ENCODE measurements at places on chromosomes 1 and 21. TPM values are rescaled to one million over a fixed set of nuclear protein-coding genes. Genes with fewer than 3 reads are reported as not detected.

- DNase-seq = no peak
Observed at GRCh38 chr1:205772607-205773032, 2.7 kb downstream of the RAB29 start.

- DNase-seq = peak; percentile 11
Observed at GRCh38 chr1:116951200-116951935, 41.7 kb downstream of the PTGFRN start.

DNA sequence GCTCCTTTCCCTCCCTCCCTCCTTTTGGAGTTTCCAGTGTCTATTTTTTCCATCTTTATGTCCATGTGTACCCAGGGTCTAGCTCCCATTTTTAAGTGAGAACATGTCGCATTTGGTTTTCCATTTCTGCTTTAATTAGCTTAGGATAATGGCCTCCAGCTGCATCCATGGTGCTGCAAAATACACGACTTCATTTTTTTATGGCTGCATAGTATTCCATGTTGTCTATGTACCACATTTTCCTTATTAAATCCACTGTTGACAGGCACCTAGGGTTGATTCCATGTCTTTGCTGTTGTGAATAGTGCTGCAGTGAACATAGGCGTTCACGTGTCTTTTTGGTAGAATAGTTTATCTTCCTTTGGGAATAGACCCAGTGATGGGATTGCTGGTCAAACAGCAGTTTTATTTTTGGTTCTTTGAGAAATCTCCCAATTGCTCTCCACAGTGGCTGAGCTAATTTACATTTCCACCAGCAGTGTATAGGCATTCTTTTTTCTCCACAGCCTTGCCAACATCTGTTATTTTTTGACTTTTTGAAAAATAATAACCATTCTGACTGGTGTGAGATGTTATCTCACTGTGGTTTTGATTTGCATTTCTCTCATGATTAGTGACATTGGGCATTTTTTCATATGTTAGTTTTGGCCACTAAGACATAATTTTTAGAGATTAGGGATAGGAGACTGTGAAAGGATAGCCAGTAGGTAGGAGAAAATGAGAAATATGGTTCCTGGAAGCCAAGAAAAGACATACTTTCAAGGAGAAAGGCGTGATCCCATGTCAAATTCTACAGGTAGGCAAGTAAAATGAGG, 50.4 kb downstream of the ADAMTS1 start:
- peak; percentile 60 for DNase-seq

- no peak for DNase-seq
Observed at GRCh38 chr1:145994391-145995120, 1.8 kb downstream of the TXNIP start.

- DNase-seq = no peak
Observed at GRCh38 chr1:174719194-174719593, 271.4 kb downstream of the GPR52 start.

DNA sequence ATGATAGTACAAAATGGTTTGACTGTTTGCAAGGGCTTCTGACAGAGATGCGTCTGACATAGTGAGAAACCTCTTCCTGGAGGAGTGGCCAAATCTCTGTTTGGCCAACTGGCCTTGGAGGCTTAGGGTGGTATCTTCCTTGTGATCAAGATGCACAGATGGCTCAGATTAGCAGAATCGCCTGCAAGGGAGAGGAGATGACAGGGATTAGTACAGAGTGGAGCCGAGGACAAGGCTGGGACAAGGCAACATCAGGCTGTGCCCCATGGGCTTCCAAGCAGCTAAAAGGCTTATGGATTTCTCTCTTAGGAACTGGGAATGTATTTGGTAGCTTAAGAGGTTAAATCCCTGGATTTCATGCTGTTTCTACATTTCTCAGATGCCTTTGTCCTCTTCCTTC, 379.1 kb downstream of the SIPA1L2 start:
- DNase-seq = peak; percentile 47

- DNase-seq = no peak
Observed at GRCh38 chr1:15622712-15623373, 5.6 kb downstream of the DDI2 start.

DNA sequence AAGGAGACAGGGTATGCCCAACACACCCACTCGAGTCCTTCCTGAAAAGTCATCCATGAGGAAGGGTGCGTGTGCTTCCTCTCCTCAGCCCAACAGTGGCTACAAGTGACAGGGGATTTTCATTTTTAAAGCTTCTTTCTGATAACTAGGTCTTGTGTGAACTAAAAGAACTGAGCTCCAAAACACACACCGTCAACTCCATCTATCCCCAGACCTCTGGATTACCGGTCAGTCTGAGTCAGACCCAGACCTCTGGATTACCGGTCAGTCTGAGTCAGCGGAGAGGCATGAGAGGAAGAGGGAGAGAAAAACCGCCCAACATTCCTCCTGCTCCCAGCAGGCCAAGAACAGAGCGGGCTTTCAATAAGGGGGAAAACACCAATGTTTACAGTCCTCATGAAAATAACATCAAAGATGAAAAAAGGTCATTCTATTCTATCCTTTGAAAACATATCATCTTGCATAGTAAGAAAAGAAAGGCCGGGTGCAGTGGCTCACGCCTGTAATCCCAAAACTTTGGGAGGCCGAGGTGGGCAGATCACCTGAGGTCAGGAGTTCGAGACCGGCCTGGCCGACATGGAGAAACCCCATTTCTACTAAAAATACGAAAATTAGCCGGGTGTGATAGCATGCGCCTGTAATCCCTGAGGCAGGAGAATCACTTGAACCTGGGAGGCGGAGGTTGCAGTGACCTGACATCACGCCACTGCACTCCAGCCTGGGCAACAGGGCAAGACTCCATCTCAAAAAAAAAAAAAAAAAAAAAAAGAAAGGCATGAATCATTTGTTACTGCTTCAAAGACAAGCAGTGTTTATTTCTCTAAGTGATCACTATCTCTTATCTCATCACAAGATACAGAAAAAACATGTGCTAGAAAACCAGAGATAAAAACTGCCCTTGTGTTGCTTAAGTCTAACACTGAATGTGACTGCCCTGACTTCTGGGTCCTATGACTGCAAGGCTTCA, 3.4 kb downstream of the PTTG1IP start:
- peak; percentile 86 for DNase-seq

DNA sequence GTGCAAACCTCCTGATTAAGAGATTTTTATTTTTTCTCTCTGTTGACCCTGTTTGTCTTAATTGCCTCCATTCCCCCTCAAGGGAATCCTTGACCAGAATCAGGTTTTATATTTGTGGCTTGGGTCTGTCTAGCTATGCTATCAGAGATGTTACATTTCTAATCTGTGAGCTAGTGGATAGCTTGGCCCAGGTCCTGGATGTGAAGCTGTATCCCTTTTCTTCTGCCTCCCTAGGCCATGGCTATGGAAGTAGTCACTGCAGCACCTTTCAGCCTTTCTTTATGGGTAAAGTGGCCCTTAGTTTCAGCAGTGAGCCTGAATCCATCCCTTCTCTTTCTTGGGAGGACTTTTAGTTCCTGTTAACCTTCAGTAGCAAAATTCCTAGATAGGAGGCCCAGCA, 17.0 kb upstream of the ANGEL2 start:
- DNase-seq = no peak

DNA sequence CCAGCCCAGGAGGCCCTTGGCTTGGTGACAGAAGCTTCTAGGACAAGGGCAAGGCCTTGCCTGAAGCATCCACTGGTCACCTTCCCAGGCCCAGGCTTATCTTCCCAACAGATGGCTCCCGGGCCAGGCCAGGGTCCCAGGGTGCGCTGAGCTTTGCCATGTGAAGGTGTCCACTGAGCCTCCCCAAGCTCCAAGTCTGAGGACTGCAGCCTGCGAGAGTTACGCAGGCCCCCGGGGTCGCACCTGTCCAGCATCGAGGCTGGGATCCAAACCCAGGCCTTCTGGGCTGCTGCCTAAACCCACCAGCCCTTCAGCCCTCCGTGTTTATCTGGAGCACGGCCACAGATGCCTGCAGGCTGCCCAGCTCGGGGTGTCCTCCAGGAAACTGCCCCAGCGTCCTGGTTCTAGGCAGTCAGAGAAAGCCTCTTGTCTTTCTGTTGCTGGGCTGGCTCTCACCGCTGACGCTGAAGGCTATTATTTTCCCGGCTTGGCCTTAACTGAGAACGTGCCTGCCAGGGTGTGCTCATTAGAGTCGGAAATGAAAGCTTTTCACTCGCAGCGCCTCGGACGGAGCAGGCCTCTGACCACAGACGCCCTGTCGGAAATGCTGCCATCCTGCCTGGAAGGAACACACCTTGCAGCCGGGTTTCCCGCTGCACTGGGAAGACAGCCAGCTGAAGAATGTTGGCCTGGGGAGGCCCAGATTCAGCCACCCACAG, 71.4 kb downstream of the MEGF6 start:
- peak; percentile 40 for DNase-seq

DNA sequence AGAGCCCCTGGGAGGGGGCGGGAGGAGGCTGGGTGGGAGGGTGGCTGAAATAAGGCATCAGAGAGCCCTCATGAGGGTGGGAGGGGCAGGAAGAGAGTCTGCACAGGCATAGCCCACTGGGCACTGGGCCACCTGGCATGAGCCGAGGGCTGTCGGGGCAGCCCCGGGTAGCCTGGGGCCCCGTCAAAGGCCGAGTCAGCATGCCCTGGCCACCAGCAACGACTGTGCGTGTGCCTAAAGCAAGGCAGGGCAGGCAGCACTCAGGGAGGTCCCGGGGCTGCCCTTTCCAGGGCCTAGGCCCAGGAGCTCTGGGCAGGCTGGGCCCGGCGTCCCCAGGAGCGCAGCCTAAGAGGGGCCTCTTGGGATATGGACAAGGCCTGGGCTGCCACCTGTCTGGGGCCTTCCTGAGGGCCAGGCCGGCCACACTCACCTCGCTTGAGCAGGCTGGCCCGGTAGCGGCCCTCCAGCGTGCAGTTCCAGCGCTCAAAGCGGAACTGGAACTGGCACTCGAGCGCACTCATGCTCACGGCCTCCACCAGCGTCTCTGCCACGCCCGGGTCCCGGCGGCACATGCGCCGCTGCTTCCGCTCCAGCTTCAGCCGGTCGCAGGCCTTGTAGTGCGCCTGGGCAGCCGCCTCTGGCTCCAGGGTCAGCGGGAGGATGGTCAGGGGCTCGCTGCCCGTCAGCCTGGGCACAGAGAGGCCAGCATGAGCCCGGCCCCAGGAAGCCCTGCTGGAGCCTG, 22.7 kb downstream of the WNT9A start:
- DNase-seq = no peak

GRCh38 chr21:38486221-38486620, 12.1 kb downstream of the ERG start:
- no peak for DNase-seq

DNA sequence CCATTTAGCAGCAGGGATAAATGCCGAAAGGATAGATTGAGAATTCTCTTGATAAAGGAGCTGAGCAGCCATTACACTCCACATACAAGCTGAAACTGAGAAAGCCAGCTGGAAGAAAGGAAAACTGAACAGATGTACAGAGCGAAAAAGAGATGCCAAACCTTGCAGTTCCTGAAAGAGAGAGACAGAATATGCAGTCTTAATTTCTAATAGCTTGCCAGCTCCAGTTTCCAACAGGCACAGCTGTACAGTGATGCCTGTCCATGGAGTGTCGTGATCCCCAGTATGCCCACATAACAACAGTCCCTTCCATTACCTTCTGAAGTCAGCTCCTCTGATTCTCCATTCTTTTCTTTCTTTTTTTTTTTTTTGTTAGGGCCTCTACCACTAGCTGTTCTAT, 22.7 kb downstream of the ABL2 start:
- DNase-seq = peak; percentile 45

DNA sequence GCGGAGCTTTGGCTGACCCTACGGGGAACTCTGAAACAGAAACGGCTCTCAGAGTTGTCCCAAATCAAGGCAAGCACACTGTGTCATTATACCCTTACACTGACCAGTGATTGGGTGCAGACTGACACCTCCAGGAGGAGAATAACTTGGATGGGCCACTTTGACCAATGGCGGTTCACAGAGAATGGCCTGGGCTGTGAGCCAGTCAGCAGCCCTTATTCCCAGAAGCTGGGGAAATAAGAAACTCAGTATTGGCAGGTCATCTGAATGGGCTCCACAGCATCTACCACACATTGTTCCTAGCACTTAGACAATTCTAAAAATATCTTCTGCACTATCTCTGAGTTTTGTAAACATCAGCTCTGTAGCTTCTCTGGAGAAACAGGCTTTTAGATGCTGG, 265.2 kb downstream of the ADGRL2 start:
- no peak for DNase-seq

DNA sequence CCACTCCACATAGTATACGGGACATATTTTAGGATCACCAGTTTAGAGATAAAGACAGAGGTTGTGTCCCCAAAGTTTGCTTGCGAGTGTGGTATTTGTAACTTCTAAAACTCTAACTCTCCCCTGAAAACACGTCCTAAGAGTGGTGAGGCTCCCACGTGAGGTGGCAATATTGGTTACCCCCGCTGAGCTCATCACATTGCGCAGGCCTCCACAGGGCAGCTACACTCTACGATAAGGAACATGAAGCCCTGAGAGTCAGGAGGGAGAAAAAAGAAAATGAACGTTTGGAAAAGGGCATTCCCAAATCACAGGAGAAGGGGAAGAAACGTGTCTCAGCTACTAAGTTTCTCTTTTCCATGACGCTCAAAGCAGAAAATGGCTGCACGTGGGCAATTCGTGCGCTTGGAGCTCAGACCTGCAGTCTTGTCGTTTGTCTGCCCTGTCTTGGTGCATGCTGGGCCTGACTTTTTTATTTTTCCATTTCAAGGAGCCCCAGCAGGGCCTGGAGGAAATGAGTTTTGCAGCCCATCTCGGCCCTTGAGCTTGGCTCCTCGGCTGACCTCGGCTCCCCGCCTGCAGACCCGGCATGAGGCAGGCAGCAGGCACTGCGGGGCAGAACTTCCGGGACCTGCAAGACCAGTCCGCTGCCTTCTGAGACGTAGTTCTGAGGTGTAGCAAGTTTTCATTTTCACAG, 25.7 kb downstream of the ERG start:
- no peak for DNase-seq

- no peak for DNase-seq
Observed at GRCh38 chr1:18192182-18192581, 84.6 kb downstream of the IGSF21 start.

DNA sequence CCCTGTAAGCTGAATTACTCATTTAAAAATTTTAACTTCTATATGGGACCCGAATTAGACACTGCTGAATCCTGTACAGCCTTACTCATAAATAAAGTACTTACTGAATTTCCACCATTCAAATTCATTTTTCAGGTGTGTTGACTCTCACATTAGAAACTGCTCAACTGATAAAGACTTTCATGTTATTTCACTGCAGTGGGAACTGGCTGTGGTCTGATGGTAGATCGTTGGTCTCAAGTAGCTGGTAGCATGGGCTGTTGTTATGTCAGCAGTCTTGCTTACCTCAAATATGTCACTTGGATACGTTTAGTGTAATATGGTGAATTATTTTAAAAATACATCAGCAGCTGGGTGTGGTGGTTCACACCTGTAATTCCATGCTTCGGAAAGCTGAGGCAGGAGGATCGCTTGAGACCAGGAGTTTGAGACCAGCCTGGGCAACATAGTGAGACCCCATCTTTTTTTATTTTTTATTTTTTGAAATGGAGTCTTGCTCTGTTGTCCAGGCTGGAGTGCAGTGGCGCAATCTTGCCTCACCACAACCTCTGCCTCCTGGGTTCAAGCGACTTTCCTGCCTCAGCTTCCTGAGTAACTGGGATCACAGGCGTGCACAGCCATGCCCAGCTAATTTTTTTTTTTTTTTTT, 10.4 kb downstream of the DEGS1 start:
- DNase-seq = no peak

The NFYC gene
- total RNA-seq = 52.8 TPM

The CD101 gene
- 2.3 TPM for total RNA-seq

The ERRFI1 gene
- total RNA-seq = 197 TPM

The HSD17B7 gene
- total RNA-seq = 21.2 TPM

The EDN2 gene
- 0.32 TPM for total RNA-seq

The TMIGD3 gene
- total RNA-seq = not detected

The BARHL2 gene
- total RNA-seq = not detected

The ALG14 gene
- total RNA-seq = 4.6 TPM

The CLCA2 gene
- not detected for total RNA-seq

The IL22RA1 gene
- total RNA-seq = not detected

The BSND gene
- total RNA-seq = not detected

The PDZK1 gene
- 1.6 TPM for total RNA-seq
